Nasal cavity respiratory epithelium epithelial cell of viscerocranial mucosa (primary cell): ENCODE measurements at places on chromosomes 6 and 20. TPM values are rescaled to one million over a fixed set of nuclear protein-coding genes. Genes with fewer than 3 reads are reported as not detected.

Gene SHLD1
- total RNA-seq, result 2.3 and 4.1 TPM in 2 replicates

Gene NMBR
- total RNA-seq, result under 0.01 TPM in 1 of 2 replicates, not detected in the other

Gene CLVS2
- total RNA-seq, result not detected in 2 replicates

Gene FKBP1A
- total RNA-seq, result 89.5 and 116 TPM in 2 replicates

Gene THEMIS
- total RNA-seq, result not detected in 2 replicates

Gene MEP1A
- total RNA-seq, result 0.07 TPM in 1 of 2 replicates, not detected in the other

Gene PACRG
- total RNA-seq, result 0.21 and 0.34 TPM in 2 replicates

Gene KCNG1
- total RNA-seq, result 118 and 145 TPM in 2 replicates
